Activated naive CD4-positive, alpha-beta T cell treated with anti-CD3 and anti-CD28 coated beads, Interleukin-2, amount 50 U/mL, for 16 hours (primary cell): ENCODE measurements at places on chromosomes 2 and 18.

DNA sequence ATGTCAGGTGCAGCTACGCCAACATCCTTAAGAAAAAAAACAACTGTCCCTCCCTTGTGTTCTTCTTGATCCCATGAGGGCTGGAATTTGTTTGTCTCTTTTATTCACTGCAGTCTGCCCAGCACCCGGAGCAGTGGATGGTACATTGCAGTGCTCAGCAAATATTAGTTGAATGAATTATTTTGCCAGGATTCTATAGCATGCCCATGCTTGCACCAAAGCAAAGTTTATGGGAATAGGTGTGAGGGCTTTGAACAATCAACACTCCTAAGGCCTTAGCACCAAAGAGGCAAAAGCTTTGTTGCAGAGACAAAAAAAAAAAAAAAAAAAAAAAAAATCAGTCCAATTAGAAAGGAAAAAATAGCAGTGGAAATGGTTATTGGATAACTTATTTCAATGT, 28.7 kb upstream of the DCC start:
- no peak for DNase-seq

DNA sequence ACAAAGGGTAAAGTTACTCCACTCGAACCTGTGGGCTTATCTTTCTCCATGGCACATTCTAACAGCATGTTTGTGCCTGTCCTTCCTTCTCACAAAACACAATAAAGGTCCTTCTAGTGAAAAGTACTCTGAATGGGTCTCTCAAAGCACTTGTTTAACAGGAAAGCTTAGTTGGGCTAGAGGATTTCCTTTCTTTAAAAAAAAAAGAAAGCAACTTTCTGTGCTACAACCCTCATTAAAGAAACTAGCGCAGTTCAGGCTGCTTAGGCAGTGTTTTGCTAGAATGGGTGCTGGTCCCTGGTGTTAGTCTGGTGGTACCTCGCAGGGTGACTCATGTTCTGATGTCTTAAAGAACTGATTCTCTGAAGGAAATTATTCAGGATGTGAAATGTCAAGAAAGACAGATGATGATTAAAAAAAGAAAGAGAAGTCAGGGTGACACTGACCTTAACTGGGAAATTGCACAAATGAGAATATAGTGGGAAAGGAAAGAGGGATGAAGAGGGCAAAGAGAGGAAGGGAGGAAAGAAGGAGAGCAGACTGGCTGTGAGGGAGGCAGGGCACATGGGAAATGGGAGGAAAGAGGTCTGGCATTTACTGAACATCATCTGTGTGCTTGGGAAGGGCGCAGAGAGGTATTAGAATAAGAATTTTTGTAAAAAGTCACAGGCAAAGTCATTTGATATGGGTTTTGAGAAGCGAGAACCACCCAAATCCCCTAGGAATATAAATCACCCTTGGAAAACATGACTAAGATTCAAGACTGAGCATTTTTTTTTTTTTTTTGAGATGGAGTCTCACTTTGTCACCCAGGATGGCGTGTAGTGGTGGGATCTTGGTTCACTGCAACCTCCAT, 74.9 kb downstream of the ATP8B1 start:
- no peak for DNase-seq

GRCh38 chr2:102484310-102485061, 11.5 kb downstream of the SLC9A4 start:
- no peak for DNase-seq

DNA sequence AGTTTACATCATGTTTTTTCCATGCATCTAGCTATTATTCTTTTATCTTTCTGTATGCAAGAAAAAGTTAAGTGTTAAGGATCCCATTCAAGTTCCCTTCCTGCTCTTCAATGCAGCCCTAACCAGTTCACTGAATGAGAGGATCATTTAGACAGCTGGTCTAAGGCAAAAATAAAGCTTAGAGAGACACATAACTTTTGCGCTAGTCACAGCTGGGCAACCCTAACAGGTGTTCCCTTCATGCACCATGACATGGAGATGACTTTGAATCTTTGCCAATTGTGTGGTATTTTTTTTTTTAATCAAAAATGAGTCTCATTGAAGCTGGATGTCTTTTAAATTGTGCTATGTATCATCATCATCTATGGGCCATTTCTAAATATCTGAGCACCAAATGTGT, 393.8 kb upstream of the CYRIA start:
- no peak for DNase-seq

- DNase-seq: no peak
These were observed 331.2 kb upstream of the LRATD1 start for GRCh38 chr2:14301331-14301730.

DNA sequence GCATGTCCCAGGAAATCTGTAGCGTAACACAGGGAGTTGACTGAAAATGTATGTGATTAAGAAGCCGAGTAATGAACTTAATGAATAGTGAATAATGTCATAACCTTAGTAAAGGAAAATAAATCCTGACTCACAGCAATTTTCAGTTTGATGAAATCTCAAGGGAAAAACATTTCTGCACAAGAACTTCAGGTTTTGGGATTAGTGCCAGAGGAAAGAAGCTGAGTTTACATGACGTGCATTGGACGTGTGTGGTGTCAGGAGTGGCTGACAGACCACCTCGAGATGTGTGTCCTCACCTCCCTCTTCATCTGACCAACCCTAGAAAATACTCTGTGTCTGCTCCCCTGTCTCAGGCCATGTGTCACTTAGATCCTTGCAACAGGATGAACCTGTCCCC, 39.1 kb downstream of the VWA3B start:
- DNase-seq: no peak

DNA sequence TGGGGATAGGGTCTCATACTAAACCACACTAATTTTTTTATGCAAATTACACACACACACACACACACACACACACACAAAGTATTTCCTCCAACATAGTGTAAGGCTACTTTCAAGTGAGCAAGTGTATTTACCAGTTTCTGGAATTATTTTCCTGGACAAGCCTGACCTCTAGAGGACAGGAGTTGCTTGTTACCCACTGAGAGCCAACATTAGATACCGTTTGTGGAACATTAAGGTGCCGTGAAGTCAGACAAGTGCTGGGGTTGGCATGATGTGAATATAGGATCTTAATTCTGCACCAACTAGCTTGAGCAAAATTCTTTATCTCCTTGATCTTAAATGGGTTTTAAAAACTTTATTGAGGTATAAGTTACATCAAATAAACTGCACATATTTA, 39.3 kb upstream of the SERPINB2 start:
- DNase-seq: no peak

- no peak for DNase-seq
These were observed 201.1 kb upstream of the FBXO11 start for GRCh38 chr2:48107326-48107925.

GRCh38 chr2:36373149-36373926, 17.8 kb downstream of the CRIM1 start:
- no peak for DNase-seq

- peak; percentile 35 for DNase-seq
These were observed 32.8 kb upstream of the ACKR3 start for GRCh38 chr2:236536727-236537398.

DNA sequence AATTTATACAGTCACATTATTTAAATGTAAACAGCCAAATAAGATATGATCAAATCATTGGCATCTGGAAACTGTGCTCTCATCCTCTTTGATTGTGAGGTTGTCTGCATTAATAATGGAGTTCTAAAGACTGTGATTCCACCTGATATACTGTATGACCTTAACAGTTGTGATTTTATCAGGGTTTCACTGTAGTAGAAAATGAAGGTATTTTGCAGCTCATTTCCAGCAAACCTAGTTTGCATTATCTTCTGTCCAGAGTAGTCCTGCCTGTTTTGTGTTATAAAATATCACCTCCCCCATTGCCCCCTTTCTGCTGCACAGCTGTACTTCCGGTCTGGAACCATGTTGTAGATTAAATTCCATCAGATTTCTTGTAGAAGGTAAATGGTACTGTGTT, 731.6 kb upstream of the FANCL start:
- no peak for DNase-seq

DNA sequence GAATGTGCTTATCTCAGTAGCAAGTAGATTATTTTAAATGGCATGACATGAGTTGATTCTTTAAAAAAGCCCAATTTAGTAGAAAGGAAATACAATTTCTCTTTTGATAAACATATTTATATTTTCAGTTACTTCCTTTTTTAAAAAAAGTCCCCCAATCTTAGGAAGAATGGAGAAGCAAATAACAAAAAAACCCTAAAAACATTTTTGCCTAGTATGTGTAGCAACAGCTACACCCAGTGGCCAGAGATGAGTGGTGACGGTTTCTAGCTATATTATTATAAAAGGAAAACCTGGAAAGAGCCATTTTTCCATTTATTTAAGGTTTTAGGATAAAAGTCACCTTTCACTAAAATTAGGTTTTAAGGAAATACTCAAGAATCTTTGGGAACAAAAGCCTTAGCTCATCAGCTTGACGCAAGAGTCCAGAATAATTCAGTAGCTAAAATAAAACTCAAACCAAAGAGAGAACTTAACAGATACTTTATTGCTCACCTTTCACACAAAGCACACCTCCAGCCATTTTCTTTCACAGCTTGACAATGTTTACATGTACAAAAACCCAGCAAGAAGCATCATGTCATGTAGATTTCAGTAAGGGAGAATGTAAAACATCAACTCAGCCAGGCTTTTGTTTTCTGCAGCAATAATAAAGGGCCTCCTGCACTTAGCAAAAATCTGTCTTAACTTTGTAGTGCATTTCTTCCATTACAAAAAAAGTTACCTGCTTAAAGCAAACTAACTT, 15.7 kb downstream of the FAM98A start:
- DNase-seq: no peak

- DNase-seq: no peak
These were observed 120.4 kb upstream of the KYNU start for GRCh38 chr2:142757111-142757510.

- DNase-seq: no peak
These were observed 1.4 kb downstream of the FARP2 start for GRCh38 chr2:241357531-241357930.

- DNase-seq: no peak
These were observed 39.6 kb upstream of the BOD1L2 start for GRCh38 chr18:57107140-57107832.

DNA sequence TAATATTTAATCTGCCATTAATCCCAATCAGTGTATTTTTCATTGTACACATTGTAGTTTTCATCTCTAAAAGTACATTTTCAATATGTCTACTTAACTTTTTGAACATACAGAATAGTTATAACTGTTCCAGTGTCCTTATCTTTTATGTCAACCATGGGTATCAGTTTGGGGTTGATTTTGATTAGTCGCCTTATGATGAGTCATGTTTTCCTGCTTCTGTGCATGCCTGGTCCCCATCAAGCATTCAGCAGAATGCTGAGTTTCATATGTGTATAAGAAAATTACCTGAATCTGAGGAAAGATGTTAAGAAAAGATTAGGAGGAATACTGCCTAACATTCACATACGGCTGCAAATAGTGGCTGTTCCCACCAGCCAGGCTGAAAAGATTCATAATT, 17.7 kb downstream of the SPDYA start:
- no peak for DNase-seq

DNA sequence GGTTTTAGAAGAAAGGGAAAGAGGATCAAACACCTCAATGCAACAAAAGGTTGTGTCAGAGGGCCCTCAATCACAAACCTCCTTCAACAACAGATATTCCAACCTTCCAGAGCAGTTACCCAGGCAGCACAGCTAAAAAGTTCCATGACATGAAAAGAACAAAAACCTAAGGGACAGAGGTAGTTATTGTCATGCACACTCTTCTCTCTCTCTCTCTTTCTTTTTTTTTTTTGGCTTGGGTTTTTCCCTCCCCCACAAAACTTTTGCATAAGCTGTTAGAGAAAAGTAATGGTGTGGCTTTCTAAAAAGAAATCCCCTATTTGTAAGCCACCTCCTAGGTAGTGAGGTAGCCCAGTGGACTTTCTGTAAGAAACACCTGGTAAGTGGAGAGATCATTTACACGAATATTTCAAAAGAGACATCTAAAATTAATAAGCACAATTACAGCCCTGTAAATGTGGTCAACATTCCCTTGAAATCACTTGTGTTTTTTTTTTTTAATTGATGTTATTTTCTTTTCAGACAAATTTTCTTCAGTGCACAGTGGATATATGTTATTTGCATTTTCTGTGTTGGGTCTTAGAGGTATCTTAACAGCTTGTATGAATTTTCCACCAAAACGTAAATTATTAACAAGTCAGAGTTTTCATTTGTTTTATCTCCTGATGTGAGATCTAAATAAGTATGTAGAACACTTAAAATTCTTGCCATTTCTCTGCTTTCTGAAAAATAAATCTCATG, 48.4 kb downstream of the ZEB2 start:
- no peak for DNase-seq

- no peak for DNase-seq
These were observed 43.0 kb downstream of the STAT1 start for GRCh38 chr2:190970873-190971506.

DNA sequence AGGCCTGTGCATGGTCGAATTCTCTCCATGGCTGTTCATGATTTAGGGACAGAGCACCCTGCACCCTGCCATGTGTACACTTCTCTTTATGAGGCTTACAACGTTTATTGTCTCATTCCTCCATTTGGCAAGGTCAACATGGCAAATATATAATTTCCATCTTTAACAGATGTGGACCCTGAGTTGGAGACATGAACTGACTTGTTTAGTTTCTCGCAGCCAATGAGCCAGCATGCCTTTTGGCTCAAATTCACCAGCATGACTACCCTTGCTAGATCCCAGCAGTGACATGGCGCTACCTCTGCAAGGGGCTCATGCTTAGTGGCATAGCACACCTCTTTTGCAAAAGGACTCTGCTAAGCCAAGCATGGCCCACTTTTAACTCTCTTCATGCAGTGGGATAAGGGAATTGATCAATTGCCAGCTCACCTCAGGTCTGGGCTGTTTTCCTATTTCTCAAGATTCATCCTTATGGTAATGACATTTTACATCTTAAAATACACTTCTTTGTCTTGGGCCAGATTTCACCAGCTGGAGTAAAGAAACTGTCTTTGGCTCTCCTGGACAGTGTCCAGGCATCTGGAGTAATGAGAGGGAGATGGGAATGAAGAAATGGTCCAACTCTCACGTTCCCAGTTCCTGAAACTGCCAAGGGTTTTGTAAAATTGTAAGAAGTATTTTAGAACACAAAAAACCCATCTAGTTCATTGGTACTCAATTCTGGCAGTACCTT, 159.5 kb downstream of the SETBP1 start:
- no peak for DNase-seq

- no peak for DNase-seq
These were observed 74.9 kb upstream of the OTOF start for GRCh38 chr2:26552641-26553374.

- DNase-seq: no peak
These were observed 106.2 kb upstream of the L3MBTL4 start for GRCh38 chr18:6520901-6521300.

GRCh38 chr2:10234409-10235094, 68.2 kb upstream of the HPCAL1 start:
- no peak for DNase-seq

DNA sequence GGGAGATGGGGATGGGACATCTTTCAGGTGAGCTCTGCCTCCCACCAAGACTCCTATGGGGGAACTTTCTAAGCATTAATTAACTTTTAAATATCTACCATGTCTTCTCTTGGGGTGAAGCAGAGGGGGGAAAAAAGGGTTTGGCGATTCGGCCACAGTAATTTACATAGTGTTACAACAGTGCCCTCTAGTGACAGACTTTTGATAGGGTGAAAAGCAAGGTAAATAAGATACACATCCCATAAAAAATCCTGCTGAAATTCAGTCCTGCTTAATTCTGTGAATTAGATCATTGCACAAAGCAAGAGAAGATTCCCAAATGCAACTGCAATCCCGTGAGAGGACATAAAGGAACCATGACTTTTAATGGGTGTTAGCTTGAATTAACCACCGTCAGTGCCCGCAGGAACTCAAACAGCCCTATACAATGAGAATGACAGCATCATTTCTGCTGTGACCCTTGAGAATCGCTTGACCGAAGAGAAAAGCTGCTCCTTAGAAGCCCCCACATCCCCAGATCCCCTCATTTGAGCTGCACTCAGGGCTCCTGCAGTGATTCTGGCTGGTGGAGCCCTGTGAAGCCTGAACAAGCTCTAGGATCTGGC, 32.8 kb downstream of the FAM124B start:
- no peak for DNase-seq
